Stimulated activated CD4-positive, alpha-beta T cell treated with anti-CD3 and anti-CD28 coated beads, Interleukin-12 subunit alpha, Interleukin-12 subunit beta, amount 100 ng/mL, for 24 hours (primary cell): ENCODE measurements at places on chromosomes 6 and 20.
A peak's percentile ranks its signal among the peaks of the same experiment; 100 is the strongest.

GRCh38 chr20:32574296-32575226 is 10.6 kb downstream of the NOL4L start:
- DNase-seq = no peak

DNA sequence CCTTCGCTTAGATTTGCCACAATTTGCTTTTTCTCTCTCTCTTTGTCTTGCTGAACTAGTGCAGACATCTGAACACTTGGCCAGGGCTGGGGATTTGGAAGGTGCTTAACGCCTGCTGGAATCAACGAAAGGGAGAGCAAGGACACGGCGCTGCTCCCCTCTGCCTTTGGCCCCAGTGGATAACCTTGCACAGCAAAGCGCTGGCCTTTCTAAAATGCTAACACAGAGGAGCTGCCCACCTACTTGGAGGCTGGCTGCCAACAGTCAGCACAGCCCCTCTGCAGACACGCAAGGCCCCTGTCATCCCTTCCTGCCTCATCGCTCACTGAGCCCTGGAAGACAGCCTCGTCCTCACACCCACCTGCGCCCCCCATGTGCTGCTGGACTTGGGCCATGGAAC is 37.5 kb downstream of the C20orf203 start:
- no peak for DNase-seq

GRCh38 chr6:56734335-56734734 is 91.6 kb upstream of the DST start:
- no peak for DNase-seq

- no peak for DNase-seq
Measured at GRCh38 chr6:73085443-73085871, 139.8 kb downstream of the KHDC1L start.

DNA sequence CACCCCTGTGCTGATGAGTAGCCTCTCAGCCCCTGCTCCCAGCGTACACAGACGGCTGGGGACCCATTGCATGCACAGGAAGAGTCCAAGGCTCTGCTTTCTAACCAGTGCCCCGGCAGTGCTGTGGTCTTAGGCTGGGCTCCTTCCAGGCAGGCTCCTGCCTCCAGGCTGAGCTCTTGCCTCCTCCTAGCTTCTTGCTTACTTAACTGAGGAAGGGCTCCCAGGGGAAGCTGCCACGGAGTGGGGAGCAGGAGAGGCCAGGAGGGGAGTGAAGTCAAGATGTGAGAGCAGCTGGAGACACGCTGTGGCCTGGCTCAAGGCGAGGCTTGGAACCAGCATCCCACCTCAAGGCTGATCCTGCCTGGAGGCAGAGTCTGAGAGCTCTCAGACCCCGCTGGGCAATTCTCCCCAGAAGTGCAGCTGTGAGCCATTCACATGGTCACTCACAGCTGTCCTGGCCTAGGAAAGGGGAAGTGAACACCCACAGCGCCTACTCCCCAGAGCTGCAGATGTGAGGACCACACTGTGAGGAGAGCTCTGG is 141.0 kb downstream of the TBXT start:
- no peak for DNase-seq

- DNase-seq = no peak
Measured at GRCh38 chr6:108902382-108902792, 54.2 kb downstream of the ARMC2 start.

DNA sequence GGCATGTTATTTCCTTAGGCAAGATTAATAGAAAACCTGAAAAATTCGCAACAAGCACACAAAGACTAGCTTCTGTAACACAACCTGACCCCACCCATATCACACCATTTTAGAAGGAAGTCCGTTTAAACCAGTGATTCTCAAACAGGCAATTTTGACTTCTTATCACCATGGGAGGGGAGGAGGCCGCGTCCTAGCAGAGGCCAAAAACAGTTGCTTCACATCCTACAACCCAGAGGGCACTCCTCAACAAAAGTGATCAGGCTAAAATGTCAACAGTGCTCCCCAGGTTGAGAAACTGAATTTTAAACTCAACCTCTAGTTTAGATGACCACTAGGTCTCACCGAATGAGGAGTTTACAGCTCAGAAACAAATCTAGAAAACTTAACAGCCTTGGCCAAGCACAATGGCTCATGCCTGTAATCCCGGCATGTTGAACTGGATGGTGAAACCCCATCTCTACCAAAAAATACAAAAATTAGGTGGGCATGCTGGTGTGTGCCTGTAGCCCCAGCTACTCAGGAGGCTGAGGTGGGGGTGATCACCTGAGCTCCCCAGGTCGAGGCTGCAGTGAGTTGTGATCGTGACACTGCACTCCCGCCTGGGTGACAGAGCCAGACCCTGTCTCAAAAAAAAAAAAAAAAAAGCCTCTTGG is 3.4 kb downstream of the SNX5 start:
- DNase-seq = no peak

GRCh38 chr6:2653369-2654032 is 97.2 kb downstream of the MYLK4 start:
- DNase-seq = no peak

DNA sequence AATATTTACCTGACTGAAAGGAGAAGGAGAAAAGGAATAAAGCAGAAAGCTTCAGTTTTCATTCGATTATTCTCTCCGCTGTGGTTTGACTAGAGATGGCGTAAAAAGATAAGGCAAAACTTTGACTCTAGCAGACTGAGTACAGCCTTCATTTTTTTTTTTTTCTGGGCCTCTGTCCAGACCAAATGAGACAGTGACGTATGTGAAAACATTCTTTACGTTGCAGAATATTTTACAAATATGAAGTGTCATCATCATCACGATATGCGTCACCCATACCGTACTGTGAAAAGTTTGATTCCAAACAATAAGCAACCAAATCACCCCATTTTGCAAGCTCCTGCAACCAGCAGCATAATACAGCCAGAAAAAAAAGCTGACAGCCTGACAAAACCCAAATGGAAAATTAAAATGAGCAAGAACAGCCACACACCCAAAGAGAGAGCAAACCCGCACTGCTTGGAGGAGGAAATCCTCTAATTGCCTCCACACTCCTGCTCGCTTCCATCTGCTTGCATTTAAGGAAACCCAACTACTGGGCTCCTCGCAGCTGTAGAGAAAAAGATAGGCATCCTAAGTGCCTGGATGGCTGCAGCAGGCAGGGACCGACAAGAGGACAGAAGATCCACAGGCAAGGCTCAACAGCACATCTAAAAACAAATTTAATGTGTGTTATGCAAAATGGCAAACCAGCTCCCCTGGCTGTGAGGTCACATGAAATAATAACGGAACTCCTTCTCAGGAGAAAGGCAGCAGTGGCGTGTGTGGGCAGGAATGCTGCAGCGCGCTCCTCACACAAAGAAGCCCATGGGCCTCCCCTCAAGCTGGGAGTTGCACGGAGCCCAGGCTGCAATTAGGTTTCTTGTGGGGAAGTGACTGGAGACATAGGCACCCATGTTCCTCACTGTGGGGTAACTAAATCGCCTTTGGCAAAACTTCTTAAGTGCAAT is 113.1 kb downstream of the FYN start:
- no peak for DNase-seq

GRCh38 chr6:143026696-143027449 is 33.8 kb upstream of the AIG1 start:
- peak; percentile 43 for DNase-seq

GRCh38 chr6:97885828-97886227 is 602.8 kb upstream of the MMS22L start:
- no peak for DNase-seq

DNA sequence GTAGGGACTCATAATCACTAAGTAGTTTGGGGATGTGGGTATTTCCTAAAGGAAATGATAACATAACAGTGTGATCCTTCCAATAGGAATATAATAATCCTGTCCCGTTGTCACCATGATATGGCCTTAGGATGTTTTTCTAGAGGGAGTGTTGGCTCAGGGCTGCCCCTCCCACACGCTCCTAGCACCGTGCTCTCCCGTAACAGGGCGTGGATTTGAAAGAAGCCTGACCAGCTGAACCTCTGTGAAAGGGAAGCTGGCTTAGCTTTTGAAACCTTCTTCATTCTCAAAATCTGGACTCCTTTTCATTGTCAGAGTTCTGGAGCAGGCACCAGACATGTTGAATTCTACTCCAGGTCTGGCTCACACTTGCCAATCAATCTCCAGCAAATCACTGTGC is 103.4 kb upstream of the SASH1 start:
- DNase-seq = no peak

GRCh38 chr20:34337982-34338726 is 24.9 kb upstream of the ITCH start:
- no peak for DNase-seq

DNA sequence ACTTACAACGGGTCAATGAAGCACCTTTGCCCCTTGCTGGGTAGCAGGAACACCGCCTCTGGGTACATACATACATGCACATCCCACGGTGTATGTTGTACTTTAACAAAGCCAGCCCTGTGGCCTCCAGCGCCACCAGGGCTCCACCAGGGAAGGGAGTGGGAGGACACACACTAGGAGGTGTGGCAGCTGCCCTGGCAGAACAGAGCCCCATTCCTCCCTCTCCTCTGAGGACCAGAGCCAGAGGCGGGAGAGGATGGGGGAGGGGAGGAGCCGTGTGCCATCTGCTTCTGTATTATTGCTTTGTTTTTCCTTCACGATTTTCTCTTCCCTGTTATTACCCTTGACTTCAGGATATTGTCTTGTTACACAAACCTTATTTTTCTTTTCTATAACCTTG is 105.8 kb upstream of the TRAF3IP2 start:
- DNase-seq = no peak

- no peak for DNase-seq
Measured at GRCh38 chr20:34514897-34515483, 1.2 kb upstream of the DYNLRB1 start.

DNA sequence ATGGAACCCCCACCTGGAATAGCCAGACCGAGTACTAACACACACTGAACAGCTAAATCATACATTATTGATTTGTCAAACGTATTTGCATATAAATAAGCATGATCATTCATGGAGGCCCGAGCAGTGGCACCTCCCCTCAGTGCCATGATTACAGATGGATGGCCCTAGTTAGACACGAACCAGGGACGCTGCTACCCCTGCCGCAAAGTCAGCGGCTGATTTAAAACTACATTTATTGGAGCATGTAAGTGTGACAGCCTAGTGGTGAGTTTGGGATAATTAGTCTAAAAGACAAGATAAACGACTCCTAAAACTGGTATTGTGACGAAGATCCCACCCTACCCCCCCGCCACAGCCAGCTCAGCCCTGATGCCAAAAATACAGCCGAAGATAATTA is 159.1 kb upstream of the MAFB start:
- DNase-seq = no peak

DNA sequence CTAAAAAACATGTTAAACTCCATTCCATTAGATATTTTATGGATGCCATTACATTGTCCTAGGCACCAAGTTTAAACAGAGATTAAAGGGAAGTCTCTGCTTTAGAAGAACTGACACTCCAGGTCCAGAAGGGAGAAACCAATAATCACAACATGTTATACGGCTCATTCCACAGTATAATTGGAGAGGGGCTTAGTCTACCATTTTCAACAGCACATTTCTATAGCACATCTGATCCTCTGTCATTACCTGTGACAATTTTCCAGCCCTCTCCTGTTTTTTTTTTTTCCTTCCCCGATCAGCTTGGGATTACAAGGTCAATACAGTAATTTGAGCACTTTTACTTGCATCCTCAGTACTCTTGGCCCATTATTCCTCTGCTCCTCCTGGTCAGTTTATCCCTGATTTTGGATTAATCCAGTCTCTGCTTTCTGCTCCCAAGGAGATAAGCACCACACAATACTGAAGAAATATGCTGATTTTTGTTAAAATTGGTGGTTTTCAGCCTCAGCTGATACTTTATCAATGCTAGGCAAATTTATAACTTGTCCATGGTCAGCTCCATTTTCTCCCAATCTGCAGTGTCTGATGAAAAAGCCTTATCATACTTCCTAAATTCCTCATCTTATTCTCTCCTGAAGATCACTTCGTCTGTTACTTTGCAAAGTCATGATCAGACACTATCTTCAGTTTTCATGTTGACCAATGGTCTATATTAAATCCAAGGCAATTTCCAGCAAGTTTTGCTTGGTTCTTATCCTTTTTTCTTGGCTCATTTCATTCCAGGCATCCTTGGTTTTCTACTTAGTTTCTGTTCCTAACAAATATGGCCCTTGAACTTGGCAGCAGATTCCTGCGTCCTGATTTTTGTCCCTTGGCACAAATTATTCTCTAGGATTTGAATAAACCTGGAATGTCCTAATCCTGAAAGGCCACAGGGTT is 30.8 kb upstream of the SYNCRIP start:
- no peak for DNase-seq

DNA sequence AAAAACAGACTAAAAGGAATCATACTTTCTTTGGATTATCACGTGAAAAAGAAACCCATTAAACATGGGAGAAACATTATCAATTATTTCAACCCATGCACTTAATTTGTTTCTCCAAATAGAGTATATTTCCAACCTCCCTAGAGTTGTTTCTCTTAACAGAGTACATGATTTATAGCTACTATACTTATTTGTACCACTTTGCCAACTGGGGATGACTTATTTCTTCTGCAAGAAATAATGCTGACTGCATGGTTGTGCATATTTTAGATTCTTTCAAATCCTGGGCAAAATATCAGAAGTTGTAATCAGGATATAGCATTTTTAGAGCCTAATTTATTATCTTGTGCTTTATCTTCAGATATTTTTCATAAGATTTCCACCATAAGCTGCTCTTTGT is 629.1 kb upstream of the EYS start:
- DNase-seq = no peak

- no peak for DNase-seq
Measured at GRCh38 chr6:44047179-44047546, 80.1 kb downstream of the MRPL14 start.
